ENCODE measurements at places on chromosomes 2 and 18.

- no peak for DNase-seq
Measured at GRCh38 chr2:175793648-175794047, 208.4 kb downstream of the LNPK start.

DNA sequence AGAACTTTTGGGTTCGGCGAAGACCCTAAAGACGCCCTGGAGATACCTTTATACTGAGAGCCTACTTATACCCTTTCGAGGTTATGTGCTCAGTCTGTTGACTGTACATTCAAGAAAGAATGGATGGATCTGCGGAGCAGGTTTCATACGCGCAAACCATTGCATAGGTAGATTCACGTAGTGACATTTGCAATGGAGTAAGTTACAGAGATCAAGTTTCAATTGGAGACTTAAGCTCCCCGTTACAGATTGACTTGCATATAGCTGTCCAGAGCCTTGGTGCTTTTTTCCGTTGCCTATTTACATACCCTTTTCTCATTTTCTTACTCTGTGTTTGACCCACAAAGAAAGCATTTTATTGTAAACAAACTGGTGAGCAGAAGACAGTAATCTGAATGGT lies 923 bp downstream of the PSMD1 start:
- no peak for DNase-seq

DNA sequence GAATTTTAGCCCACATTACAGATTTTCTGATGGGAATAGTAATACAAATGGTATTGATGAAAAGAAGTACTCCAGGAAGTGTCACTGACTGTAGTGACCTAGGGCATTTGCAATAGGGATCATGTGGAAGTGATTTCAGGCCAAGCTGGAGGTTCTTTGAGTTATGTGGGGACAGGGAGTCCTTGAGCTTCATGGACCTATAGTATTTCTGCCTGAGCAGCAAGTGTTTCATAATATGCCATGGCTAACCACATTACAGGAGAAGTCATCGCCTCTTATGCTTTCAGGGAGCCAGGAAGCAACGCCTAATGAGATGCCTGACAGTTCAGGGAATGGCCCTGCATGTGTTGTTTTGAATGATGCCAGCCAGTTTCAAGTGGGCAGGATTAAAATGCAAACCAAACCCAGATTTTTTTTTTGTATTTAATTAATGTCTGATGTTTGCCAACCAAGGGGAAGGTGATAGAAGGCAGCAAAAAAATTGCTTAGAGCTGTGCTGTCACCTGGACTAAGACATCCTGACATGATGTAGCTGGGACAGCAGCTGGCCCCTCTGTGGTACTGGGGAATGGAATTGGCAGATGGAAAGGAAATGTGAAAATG lies 109.5 kb downstream of the RAPGEF4 start:
- no peak for DNase-seq

DNA sequence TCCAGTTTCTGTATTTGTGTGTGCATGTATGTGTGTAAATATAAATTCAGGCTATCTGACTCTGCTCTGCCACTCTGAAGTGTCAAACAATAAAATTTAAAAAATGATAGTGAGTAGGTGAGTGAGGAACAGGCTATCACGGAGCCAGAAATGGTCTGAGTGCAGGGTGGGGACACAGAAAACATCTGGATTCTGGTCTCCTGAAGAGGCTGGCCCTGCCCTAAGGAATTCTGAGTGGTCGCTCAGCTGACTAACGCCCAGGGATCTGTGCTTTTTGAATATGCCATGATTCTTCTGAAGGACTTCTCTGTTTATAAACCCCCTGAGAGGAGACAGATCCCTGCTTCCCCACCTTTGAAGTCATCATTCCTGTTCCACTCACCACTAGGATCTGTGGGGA lies 353.9 kb upstream of the GYPC start:
- DNase-seq: no peak

- no peak for DNase-seq
Measured at GRCh38 chr2:162113776-162114168, 38.3 kb downstream of the GCG start.

- no peak for DNase-seq
Measured at GRCh38 chr2:197427986-197428385, 6.8 kb downstream of the SF3B1 start.

GRCh38 chr2:205610437-205610836 lies 71.9 kb upstream of the NRP2 start:
- no peak for DNase-seq

DNA sequence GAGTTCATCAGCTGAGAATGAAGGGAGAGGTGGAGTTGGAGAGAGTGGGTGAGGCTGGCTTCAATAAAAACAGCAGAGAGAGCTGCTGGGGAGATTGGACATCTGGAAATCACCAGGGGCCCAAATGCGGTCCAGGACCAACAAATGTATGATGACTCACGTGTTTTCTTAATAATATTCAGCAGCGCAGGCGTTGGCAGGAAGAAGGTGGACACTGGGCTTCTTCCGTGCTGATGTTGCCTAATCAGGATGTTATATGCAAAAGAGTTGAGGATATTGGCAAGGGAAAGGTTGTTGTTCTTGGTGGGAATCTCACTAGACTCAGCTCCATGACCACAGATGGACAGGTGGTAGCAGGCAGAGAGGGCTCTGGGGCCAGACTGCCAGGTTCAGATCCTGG lies 12.8 kb upstream of the PLA2R1 start:
- DNase-seq: no peak

GRCh38 chr18:51196118-51196810 lies 1.2 kb downstream of the MEX3C start:
- peak; percentile 51 for DNase-seq

DNA sequence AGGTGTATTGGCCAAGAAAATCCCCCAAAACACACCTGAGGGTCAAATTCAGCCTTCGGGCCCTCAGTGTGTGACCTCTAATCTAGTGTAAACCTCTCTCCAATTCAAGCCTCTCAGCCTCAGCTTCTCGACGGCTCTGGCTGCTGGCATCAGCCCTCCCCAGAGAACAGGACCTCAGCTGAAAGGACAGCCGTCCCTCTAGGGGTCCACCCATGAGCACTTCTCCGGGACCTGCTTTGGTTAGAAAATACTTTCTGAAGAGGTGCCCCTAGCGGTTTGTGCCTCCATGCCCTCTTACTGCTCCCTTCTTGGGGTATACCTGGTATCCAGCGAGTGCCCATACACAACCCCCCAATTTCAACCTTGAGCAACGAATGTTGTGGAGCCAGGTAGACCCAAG lies 48.8 kb downstream of the INHBB start:
- DNase-seq: no peak

DNA sequence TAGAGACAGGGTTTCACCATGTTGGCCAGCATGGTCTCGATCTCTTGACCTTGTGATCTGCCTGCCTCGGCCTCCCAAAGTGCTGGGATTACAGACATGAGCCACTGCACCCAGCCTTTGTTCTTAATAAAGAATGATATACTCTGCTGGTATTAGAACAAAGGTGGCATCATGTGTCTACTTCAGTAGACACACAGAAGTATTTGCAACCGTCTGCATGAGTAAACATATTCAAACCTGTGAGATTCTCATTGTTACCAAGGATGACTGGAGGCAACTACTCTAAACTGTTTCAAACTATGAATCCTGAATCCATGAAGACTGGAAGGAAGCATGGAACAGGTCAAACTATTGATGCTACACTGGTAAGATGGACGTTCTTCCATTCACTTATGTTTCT lies 32.1 kb downstream of the MBD2 start:
- DNase-seq: no peak

GRCh38 chr2:101208830-101209229 lies 43.9 kb upstream of the CNOT11 start:
- DNase-seq: no peak

- no peak for DNase-seq
Measured at GRCh38 chr2:234880551-234881211, 71.1 kb upstream of the SH3BP4 start.

GRCh38 chr2:39743269-39743776 lies 35.7 kb downstream of the THUMPD2 start:
- no peak for DNase-seq

DNA sequence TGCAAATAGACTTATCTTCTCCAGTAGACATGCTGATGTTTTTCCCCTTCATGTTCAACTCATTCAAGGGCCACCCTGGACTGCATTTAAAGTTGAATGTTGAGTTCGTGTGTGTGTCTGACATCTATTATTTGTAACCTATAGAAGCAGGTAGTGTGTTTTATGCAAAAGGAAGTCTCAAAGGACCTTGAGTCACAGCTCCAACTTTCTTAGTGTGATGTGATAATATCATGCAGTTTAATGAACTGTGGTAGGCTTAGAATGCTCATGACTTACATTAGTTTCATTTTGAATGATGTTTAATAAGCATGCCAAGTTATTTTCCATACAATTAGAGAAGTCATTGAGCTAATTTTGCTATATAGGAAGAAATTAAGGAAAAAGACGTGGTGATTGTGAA lies 67.9 kb downstream of the CERS6 start:
- DNase-seq: no peak

DNA sequence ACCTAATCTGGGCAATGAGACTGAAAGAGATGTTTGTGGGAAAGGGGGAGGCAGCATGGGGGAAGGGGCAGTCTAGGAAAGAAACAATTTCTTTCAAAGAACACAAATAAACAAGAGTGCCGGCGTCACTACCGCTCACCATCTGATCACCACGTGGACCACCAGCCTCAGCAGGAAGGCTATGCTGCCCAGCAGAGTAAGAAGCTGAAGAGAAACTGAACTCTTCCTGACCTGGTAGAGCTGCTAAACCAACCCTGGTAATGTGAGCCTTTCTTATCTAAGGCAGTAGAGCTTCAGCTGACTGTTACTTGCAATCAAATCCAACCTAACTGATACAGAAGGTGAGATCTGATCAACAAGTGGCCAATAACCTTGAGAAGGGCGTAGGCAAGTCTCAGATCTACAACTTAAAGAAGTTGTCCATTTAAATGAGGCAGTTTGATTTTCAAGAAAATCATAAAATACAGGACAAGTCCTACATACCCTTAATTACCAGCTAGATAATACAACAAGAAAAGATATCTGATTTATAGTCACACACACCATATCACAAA lies 44.2 kb upstream of the SPTBN1 start:
- DNase-seq: no peak

DNA sequence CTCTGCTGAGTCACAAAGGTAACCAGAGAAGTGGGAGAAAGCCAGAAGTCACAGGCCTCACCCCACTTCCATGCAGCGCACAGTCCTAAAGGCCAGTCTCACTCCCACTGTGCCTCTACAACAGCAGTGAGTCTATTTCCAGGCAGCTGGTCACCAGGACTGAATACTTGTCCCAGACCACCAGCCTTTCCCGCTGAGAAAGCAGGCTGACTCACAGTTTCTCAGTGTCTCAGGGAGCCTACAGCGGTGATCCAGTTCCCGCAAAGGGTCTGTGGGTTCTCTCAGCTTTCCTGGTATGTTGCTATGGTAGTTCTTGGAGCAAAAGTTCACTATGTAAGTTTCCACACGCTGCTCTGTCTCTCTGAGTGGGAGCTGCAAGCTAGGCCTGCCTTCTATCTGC lies 622.5 kb downstream of the RNF144A start:
- DNase-seq: no peak

- DNase-seq: no peak
Measured at GRCh38 chr2:45567288-45567963, 43.6 kb downstream of the SRBD1 start.

- DNase-seq: no peak
Measured at GRCh38 chr2:130985206-130985780, 108.0 kb downstream of the FAM168B start.

Measured in activated CD4-positive, alpha-beta T cell treated with anti-CD3 and anti-CD28 coated beads, Interleukin-2, amount 50 U/mL, for 48 hours (primary cell).